Posterior vena cava (tissue), 2 donors: ENCODE measurements at places on chromosomes 6 and 20. TPM values are rescaled to one million over a fixed set of nuclear protein-coding genes. Genes with fewer than 3 reads are reported as not detected.

C4A gene
- 51.7 TPM for total RNA-seq

SLC22A2 gene
- 0.37 TPM for total RNA-seq

NKX2-2 gene
- total RNA-seq = 0.33 TPM

ZFP64 gene
- 11.7 TPM for total RNA-seq

RBM24 gene
- 23.6 TPM for total RNA-seq

LY6G5C gene
- total RNA-seq = 1.9 TPM

TGM3 gene
- total RNA-seq = not detected

COL9A1 gene
- not detected for total RNA-seq

SIRPD gene
- 0.24 TPM for total RNA-seq

F13A1 gene
- 494 TPM for total RNA-seq

KCNQ2 gene
- not detected for total RNA-seq

HCRTR2 gene
- total RNA-seq = not detected

ZNF334 gene
- 1.1 TPM for total RNA-seq

HLA-DMA gene
- total RNA-seq = 16.1 TPM

CPNE5 gene
- total RNA-seq = 5.4 TPM

- DNase-seq = no peak
These were observed 161.5 kb upstream of the HEY2 start for GRCh38 chr6:125587666-125588632.

GRCh38 chr6:6783721-6784120, 195.2 kb downstream of the LY86 start:
- DNase-seq = no peak

DNA sequence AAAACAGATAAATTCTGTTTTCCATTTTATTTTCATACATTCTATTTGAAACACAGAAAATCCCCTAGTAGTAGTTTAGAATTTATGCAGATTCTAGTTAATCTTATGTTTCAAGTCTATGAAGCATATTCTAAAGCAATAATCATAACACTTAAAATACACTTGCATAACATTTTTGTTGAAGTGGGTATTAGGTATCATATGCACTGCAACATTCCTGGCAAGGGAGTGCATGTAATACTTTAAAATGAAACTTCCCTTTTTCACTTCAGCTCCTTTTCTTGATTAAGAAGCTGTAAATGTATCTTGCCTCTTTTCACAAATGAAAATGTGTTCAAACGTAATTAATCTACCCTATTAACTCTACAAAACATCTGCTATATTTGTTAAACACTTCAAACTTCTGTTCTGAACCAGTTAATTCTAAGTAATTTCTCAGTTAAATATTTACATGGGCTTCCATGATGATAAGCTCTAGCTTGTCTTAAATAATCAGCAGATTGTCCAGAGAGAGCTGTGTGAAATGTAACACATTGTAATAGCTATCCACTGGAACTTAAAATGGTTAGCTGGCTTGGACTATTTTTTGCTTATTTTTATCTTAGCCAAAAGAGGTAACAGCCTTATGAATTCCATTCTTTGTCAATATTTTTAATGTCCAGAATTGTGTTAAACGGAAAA, 192.8 kb downstream of the COL19A1 start:
- DNase-seq = no peak

DNA sequence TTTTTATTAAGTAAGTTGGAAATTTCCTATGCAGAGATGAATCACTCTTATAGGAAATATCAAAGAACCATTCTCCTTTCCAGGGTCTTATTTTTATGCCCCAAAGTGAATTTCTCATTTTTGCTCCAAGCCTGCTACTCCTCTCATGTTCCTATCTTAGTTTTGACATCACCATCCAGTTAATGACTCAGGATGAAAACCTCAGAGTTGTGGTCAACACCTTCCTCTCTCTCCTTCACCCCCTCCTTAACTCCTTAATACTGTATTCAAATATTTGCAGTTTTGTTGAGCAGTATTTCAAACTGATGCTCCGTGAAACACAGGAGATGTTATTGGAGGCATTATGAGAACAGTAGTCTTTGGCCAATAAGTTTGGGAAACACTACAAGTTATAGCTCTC, 64.1 kb downstream of the NRN1 start:
- DNase-seq = no peak

GRCh38 chr20:45792317-45793118, 764 bp downstream of the DNTTIP1 start:
- DNase-seq = no peak

GRCh38 chr6:3882866-3883265, 33.7 kb downstream of the FAM50B start:
- no peak for DNase-seq

- DNase-seq = no peak
These were observed 423 bp downstream of the KLHDC3 start for GRCh38 chr6:43014434-43014909.

- DNase-seq = no peak
These were observed 12.5 kb downstream of the UTRN start for GRCh38 chr6:144297511-144298100.

GRCh38 chr20:52372169-52372568, 180.6 kb upstream of the ZFP64 start:
- DNase-seq = no peak

GRCh38 chr6:159217595-159218275, 48.5 kb downstream of the FNDC1 start:
- DNase-seq = no peak

DNA sequence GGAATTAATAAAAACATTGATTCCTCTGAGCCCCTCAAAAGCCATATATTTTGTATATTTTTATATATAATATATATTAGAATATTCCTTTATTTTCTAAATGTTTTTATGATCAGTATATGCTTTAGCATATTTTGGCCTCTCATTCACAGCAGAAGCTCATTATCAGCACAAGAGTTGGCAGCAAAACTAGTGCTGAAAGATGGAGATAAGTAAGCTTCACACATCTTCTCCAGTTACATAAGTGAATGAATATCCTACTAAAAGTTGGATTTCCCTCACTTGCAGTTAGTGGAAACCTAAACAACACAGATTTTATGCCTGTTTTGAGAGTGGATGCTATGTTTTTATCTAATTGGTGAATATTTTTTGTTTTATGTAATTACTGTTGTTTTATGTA, 1303.8 kb upstream of the ADGRB3 start:
- DNase-seq = no peak

DNA sequence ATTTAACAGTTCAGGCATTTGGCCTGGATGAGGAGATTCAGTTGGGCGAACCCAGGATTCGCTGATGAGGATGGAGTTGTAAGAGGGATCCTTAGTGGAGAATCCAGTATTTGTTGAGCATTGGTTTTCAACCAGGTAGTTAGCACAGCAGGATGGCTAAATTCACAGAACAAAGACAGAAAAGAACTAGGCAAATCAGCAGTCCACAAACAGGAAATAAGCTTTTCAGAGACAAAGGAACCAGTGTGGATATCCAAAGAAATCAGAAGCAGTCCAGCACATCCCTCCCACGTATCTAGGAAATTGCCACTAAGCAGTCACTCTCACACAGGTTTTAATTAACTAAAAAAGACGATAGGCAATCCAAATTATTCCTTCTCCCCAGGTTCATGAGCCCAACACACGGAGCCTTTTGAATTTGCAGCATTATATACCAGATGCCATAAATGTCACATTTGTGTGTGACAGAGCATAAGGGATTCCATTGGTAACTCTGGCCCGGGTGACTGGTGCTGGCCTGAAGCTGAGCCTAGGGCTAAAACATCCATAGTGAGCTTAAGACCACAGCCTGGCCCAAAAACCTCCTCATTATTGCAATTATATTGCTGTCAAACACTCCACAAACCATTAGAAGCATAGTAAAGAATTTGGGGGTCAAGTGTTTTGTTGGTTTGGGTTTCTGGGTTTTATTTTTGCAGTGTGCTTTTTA, 131.5 kb downstream of the SOBP start:
- DNase-seq = no peak

DNA sequence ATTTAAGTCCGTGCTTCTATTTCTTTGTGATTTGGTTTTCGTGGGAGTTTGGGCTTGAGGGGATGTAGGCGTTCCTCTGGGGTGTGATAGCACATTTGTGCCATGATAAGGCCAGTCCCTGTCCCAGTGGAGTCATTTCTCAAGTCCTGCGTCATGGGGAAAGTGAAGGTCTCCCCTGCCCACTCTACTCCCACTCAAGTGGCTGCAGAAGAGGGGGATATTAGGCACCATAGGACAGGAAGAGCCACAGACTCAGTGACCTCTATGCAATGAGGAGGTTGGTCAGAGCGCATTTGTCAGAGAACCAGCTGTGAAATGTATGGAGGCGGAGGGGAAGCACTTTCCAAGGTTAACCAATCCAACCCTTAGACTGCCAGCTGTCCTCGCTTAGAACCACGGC, 51.9 kb upstream of the EDN1 start:
- no peak for DNase-seq

DNA sequence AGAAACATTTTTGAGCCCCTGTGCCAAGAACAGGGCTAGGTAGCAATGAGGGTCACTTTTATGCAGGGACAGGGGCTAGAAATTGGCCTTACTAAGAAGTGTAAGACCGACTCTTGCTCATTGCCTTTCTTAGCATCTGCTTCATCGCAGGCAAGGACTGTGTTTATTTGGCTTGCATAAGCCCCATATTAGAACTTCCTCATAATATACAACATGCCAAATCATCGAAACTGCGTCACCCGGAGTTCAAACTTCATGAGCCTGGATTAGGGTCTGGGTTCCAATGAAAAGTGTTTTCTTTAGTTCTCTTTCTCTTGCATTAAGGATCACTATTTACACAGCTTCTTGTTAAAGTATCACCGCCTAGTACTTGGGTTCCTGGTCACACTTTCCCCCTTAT, 977 bp upstream of the SMAP1 start:
- DNase-seq = no peak

DNA sequence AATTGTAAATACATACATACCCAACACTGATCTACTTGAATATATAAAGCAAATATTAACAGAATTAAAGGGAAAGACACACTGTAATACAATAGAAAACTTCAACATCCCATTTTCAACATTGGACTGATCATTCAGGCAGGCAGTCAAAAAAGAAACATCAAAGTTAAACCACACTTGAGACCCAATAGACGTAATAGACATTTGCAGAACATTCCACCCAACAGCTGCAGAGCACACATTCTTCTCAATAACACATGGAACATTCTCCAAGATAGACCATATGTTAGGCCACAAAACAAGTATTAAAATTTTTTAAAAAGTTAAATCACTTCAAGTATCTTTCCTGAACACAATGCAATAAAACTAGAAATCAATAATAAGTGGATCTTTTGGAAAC, 698.2 kb downstream of the COL12A1 start:
- no peak for DNase-seq

GRCh38 chr20:63534427-63534830, 2.7 kb downstream of the PTK6 start:
- no peak for DNase-seq

GRCh38 chr6:141809901-141810300, 322.8 kb upstream of the GJE1 start:
- no peak for DNase-seq

DNA sequence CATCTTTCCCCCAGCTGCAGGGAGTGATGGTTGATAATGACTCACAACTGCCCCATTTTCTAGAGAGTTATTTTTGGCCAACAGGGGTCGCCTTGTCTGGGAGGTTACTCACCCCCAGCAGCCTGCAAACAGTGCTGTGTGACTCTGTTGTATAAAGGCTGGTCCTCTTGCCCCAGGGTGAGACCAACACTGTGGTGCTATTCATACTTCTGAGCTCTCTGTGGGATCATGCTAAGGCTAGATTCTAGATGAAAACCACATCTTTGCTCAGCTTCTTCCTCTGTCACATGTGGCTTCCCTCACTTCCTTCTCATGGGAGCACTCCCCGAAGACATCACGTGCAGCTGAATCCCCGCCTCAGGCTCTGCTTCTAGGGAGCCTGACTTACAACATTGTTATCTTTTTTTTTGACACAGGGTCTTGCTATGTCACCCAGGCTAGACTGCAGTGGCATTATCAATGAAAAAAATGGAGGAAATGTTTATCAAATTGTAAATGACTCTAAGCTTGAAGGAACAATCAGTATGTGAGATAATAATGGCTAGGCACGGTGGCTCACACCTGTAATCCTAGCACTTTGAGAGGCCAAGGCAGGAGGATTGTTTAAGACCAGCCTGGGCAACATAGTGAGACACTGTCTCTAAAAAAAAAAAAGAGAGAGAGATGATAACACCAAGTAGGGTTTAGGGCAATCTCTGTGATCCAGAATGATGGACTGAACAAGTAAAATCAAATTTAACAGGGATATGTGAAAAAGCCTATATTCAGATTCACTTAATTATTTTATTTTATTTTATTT, 55.7 kb upstream of the SLC23A2 start:
- DNase-seq = no peak

GRCh38 chr20:62751551-62752150, 43.0 kb downstream of the NTSR1 start:
- peak; percentile 56 for DNase-seq

DNA sequence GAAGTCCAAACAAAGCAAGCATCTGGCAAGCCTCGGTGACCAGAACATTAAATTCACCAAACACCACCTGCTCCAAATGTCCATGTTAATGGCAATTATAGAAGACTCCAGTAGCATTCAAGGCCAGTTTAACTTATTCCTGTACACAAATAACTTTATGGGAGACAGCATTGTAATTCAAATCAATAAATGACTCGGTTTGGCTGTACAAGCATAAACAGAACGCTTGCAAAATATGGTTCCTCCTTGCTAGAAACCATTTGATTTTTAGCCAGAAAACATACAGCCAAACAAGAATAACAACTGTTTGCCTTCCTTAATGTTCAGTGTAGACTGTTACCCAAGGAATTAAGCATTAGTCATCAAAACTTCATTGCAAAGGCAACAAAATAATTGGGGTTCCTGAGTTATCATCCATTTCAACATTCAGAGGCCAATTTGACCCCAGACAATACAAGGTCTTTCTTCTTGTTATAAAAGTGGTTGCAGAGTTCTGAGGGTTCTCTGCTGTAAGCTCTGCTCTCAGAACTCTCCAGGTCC, 125.1 kb downstream of the BFSP1 start:
- DNase-seq = no peak

GRCh38 chr6:56820060-56820459, 134.8 kb upstream of the BEND6 start:
- no peak for DNase-seq

GRCh38 chr6:164200071-164200470, 785.6 kb downstream of the QKI start:
- DNase-seq = no peak

- no peak for DNase-seq
These were observed 15.0 kb upstream of the IFNGR1 start for GRCh38 chr6:137233911-137234863.
